NCI-H2227 treated with DMSO at 0.1 percent for 48 hours (cell line): ENCODE measurements at places on chromosomes 3 and 15.

DNA sequence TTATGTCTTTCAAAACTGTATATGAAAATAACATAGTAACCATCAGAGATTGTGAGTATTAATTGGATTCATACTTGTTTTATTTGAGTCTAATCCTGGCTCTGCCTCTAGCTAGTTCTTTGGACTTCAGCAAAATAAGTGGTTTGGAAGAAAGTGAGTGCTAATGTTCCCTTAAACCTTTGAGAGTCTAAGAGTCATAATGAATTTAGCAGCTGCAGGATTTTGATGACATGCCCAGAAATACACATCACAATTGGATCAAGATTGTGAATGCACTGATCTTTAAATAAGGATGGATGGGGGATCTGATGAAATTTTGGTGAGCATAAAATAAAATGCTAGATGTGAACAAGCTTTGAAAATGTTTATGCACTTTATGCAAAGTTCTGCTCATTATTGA lies 79.9 kb upstream of the FAM98B start:
- no peak for DNase-seq

- DNase-seq: peak; percentile 63
Measured at GRCh38 chr3:49017971-49018706, at the start of gene DALRD3. TSS of gene DALRD3 (minus strand) at chr3:49018580. CDS start at chr3:49018564, 16 bp downstream.

DNA sequence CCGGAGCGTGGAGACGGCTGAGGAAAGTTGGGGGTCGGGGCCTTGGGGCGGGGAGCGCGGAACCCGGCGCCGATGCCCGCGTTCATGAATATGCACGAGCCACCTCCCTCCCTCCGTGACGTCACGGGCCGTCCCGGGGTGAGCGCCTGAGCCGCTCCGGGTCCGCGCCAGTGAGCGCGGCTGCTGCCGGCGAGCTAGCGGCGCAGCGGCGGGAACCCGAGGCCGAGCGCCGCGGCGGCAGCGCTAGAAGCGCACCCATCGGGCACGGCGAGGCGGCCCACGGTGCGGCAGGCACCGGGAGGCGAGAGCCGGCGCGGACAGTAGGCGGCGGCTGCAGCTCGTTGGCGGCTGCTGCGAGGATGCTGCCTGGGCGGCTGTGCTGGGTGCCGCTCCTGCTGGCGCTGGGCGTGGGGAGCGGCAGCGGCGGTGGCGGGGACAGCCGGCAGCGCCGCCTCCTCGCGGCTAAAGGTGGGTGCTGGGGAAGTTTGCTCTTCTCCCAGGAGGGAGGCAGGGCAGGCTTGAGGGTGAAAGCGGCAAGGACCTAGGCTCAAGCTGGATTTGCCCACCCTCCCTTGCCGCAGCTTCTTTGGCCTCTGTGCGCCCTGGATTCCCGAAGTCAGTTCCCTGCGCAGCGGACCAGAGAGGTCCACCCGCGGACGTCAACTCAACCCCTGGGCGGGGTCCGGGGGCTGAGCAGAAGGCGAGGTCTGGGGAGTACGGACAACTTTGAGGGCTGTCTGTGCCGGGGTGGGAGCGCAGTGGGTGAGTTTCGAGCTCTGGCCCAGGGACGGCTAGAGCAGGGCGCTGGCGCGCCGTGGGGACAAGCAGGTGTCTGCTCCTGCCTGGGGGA lies at the start of gene CLSTN2:
CLSTN2 (plus strand) TSS at position 170 of the 850 bp plus-strand sequence.
- DNase-seq: peak; percentile 35

DNA sequence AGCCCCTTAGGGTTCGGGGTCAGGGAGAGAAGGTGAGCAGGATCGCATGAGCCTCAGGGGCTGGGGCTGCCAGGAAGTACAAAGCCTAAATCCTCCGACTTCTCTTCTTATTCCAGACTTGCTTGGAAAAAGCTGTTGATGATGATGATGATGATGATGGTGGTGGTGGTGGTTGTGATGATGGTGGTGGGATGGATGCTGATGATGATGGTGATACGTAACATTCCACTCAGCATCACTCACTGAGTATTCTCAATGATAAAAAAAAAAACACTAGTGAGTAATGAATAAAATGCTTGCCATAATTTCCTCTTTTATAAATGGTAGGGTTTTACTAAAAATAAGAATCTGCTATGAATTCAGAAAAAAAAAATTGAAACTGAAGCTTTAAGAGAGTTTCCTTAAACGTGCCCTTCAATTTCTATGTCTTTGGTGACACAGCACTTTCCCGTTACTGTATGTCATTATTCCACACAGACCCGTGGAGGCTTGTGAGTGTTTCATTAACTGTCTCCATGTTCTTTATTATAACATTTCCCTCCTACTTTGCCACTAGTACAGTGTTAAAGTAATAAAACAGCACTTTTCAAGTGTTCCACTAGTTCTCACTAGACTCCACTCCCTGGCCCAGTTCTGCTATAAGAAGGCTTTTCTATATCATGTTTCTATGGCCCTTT lies 5.4 kb upstream of the ACAN start:
- no peak for DNase-seq

DNA sequence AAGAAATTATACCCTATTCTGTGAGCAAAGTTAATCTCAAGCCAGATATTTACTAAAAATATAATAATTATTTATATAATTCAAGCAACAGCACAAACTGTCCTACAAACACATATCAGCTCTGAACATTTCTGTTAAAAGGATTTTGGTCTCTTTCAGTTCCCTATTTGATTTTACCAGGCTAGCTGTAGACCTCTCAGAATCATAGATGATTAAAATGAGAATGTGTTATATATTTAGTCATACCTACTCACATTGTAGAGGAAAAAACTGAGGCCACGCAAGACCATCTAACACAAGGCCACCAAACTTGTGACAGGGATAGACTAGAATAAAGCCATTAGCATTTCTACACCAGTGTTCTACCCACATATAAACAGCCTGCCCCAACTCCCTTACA lies 28.5 kb downstream of the ACKR4 start:
- no peak for DNase-seq

DNA sequence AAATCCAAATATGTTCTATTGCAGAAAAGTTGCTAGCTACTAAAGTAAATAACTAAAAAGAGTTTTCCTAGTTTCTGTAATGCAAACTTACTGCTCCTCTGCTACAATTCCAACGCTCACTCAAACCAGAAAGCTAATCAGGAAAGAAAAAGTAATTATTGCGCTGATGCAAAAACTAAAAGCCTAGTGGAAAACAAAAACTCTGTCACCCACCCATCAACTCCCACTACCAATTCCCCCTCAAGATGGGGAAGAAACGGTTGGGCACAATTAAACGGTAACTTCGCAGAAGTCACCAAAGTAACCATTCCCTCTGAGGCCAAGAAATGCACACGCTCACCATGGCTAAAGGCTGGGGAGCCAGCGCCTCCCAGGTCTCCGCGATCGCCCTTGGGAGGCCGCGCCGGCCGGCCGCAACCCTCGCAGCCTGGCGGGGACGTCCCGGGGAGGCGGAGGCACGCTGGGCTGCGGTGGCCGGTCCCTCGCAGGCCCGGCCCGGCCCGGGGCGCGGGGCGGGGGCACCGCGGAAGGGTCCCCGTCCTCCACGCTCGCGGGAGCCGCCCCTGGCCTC lies 684 bp downstream of the SLTM start:
- no peak for DNase-seq

DNA sequence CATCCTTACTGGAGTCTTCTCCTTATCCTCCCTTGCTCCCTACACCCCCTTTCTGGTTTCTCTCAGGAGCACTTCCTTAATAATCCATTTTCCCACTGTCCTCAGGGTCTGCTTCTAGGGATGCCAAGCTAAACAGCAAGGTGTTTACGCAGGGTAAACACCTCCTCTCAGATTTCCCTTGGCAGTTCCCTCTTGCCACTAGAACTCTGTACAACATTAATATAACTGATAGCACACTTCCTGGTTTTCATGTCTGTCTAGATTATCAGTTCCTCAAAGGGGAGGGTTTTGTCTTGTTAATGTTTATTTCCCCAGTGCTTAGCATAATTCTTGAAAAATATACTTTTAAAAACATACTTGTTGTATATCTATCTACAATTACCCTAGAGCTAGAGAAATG lies 118.0 kb upstream of the SLC24A5 start:
- no peak for DNase-seq

GRCh38 chr3:131353016-131353877 lies 28.3 kb upstream of the NUDT16 start:
- no peak for DNase-seq

- no peak for DNase-seq
Measured at GRCh38 chr15:74134387-74135027, 4.1 kb downstream of the ISLR2 start.

DNA sequence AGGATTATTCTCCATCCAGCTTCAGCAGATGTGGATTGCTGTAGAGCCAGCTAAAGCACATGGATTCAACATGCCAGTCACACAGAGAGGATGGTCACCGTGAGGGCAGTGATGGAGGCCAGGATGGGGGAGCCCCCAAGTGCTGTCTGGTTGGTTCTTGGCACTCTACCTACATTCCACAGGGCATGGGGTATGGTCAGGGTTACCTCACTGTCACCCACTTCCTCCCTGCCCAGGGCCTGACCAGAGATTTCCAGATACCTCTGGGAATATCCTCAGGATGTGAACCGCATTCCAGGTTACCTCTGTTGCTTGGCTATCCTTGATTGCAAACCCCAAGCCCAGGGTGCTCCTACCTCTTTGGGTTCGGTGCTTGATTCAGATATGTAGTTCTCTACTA lies 147.3 kb upstream of the TRIM42 start:
- no peak for DNase-seq

DNA sequence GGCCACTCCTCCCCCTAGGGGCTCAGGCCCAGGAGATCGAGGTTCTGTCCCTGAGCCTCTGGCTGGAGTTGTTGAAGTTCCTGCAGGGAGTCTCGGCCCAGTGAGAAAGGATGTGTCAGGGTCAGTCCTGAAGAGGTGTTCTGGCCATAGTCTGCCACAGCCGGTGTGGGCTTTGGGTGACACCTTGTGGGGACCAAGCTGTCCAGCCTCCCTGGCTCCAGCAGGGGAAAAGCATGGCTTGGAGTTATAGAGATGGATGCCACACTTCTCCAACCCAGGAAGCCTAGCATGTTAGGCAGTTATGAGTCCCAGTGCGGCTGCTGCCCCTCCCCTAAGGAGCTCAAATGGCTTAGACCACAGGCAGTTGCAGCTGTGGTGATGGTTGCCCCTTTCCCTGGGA lies 945.6 kb upstream of the GBE1 start:
- DNase-seq: no peak

- no peak for DNase-seq
Measured at GRCh38 chr3:119375510-119375909, 81.3 kb downstream of the ARHGAP31 start.

DNA sequence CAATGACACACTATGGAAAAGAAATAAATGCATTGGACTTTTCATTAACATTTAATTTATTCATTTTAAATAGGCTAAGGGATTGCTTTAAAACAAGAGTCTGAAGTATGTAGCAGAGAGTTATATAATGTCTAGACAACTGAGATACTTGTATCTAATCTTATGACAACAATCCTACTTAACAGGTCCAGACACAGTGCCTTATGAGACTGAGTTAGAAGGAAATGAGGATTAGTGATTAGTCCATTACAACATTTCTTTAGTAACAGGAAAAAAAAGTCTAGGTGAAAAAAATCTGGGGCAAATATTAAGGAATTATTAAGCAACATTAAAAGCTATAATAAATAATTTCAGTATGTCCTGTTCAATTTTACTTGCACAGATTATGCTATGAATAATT lies 140.6 kb downstream of the MEIS2 start:
- DNase-seq: no peak

GRCh38 chr3:159187706-159188105 lies 385.9 kb downstream of the MFSD1 start:
- no peak for DNase-seq

GRCh38 chr3:79994397-79994796 lies 226.6 kb upstream of the ROBO1 start:
- no peak for DNase-seq
